ENCODE measurements at places on chromosomes 5 and 9. TPM values are rescaled to one million over a fixed set of nuclear protein-coding genes. Genes with fewer than 3 reads are reported as not detected.

Gene TAF11L5
- total RNA-seq: not detected

DNA sequence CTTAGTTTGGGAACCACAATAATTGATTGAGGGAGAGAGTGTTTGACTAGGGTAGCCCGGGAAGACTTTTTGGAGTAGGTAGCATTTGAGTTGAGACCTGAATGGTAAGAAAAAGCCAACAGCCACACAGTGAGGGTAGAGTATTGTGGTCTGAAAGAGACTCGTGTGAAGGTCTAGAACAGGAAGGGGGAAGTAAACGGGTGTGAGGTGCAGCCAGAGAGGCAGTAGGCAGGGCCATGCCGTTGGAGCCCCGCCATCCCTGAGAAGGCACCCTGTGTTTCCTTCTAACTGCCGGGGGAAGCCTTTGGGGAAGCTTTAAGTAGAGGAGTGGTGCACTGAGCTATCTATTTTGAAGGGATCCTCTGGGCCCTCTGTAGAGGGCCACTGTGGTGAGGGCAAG lies 3.5 kb upstream of the F2RL2 start:
- DNase-seq: no peak

DNA sequence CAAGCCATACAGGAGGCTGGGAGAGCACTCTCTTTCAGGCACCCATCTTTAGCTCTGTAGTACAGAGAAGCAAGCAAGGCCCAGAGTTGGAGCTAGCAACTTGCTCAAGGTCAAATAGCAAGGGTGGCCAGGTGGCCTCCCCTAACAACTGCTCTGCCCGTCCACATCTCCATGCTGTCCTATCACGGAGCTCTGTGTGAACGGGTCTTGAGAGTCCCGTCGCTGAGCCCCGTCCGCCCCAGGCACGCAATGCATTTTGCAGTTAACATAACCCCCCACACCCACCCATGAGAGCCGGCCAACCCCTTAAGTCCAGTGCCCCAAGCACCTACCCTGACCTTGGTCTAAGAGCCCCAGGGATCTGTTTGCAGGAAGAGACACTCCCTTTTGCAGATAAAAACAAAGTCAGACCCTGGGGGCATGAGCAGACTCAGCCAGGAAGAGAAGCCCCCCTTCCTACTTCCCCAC lies 1.5 kb downstream of the RNF44 start:
- DNase-seq: peak; percentile 64

DNA sequence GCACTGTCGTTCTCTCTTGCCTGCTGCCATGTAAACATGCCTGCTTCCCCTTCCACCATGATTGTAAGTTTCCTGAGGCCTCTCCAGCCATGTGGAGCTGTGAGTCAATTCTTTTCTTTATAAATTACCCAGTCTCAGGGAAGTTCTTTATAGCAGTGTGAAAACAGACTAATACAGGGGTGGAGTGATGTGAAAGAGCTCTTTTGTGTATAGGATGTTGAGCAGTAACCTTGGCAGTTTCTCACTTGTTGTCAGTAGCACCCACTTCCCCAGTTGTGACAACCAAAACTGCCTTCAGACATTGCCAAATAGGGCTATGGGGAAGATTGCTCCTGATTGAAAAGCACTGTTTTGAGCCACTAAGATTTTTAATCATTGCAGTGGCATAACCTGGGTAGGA lies 552.2 kb upstream of the ZNF462 start:
- no peak for DNase-seq

Gene PITX1
- 6.2 TPM for total RNA-seq

DNA sequence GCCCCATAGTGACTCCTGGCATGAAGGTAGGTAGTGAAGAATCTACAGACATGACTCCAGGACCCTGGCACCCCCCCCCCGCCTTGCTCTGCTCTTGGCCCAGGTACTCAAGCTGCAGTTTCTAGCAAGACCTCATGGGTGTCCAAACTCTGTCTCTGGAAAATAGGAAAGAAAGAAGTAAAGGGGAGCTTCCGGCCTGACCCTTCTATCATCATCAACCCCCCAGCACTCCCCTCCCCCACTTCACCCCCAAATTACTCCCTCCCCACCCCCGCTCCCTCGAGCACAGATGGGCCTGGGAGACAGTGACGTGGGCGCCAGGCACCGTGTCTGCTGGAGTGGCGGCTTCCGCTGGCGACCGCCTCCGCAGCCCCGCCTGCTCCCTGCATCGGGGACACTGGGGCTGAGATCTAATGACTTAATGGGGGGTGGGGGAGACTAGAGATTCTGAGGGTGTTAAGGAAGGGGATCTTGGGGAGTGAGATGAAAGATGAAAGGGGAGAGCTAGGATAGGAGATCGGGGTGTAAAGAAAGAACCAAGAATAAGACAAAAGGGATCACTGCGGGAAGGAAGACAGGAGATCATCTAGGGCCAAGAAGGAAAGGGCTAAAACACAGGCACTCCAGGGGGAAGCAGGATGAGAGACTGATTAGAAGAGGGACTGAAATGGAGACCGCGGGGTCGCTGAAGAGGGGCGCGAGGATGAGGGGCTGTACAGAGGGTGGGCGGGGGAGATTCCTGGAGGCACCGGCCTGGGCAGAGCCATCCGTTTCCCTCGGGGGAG lies 1.1 kb upstream of the DNAJB5 start:
- peak; percentile 77 for DNase-seq

- DNase-seq: no peak
Measured at GRCh38 chr5:151082282-151082902, 1.6 kb upstream of the TNIP1 start.

Gene CFAP77
- not detected for total RNA-seq

- no peak for DNase-seq
Measured at GRCh38 chr5:132230871-132231270, 3.2 kb upstream of the P4HA2 start.

DNA sequence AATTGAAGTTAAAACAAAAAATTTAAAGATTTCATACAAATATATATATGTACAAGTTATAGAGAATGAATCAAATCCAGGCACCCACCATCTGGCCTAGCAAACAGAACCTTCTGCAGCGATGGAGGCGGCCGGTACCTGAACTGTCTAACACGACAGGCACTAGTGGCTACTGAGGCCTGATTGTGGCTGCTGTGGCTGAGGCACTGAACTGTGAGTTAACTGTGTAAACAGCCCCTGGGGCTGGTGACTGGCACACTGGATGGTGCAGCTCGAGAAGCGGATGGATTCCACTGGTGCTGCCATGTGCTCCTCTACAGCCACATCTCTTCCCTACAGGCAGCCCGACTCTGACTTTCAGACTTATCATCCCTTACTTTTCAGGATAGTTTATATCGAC lies 82.4 kb downstream of the RAPGEF1 start:
- DNase-seq: no peak

Gene CDKN2A
- 1.2 TPM for total RNA-seq

DNA sequence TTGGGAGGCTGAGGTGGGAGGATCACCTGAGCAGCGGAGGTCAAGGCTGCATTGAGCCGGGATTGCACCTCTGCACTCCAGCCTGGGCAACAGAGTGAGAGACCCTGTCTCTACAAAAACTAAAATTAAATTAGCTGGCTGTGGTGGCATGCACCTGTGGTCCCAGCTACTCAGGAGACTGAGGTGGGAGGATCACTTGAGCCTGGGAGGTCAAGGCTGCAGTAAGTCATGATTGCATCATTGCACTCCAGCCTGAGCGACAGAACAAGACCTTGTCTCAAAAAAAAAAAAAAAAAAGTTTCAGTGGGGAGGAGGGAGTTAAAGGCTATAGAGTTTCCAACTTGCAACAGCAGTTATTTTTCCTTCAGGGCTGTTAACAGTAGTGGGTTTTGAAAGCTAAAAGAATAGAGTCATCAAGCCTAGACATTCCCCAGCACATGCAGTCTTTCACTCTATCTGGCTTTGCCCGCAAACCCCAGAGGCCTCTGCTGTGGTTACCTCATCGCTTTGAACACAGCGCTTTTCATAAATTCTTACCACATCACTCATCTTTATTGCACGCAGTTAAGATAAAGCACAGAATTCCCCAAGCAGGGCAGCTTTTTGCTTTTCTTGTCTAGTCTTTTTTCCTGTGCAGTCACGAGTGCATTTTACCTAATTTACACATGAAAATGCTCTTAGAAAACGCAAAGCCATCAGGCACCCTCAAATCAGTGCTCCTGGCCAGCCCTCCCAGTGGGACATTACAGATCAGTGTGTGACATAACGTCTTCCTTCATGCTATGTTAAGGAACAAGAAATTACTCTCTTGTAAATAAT lies 8.7 kb upstream of the SLC2A8 start:
- DNase-seq: peak; percentile 67

DNA sequence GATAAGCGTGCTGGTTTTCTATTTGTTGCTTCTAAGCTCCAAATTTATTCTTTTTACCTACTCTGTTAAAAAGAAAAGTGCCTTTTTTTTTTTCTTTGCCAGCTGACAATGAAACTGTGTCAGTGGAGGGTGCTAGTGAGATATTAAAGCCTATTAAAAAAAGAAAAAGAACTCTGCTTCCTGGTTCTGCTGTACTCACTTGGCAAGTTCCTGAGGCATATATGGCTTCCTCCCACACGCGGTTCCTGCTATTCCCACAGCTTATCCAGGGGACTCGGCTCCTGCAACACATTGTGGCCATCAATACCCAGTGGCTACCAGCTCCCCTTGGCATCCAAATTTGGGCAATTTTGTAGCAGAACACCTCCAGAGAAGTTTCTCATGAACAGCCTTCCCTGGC lies 1977.7 kb upstream of the CDH9 start:
- peak; percentile 7 for DNase-seq

Gene PCDHGA12
- 5.5 TPM for total RNA-seq

Gene QSOX2
- 6.1 TPM for total RNA-seq

DNA sequence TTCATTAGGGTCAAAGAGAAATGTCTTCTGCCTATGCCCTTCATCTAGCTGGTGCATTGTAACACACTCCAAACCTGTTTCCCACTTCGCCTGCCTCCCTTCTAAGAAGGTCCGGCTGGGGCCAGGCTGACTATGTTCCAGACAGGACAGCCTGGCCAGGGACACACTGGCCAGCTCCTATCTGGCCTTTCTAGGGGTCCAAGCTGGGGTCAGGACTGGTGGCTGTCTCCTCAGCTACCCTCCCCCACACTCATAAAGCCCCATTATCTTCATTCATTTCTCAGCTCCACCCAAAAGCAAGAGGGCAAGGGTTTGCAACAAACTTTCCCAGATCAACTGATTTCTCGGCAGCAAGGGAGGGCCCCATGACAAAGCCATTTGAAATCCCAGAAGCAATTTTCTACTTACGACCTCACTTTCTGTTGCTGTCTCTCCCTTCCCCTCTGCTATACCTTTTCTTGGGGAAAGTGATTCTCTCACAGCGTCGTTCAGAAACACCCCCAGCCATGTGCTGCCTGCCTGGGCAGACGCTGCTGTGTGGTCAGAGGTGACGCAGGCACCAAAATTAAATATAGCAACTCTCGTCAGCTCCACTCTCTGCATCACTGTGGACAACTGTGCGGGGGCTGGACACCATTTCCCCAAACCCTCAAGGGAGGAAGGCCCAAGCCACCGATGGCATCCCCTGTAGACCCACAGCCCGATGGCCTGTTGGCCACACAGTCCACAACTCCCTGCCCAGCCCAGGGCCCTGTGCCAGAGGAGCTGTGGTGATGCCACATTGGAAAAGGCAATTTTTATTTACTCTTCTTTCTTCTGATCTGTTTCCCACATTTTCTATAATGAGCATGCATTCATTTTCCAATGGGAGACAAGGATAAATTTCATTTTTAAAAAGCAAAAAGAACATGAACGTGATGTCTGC lies 6.1 kb downstream of the IL13 start:
- no peak for DNase-seq

Gene GZMA
- total RNA-seq: 17.2 TPM

- no peak for DNase-seq
Measured at GRCh38 chr5:39502704-39503103, 77.9 kb upstream of the DAB2 start.

Gene NSUN2
- 50.3 TPM for total RNA-seq

DNA sequence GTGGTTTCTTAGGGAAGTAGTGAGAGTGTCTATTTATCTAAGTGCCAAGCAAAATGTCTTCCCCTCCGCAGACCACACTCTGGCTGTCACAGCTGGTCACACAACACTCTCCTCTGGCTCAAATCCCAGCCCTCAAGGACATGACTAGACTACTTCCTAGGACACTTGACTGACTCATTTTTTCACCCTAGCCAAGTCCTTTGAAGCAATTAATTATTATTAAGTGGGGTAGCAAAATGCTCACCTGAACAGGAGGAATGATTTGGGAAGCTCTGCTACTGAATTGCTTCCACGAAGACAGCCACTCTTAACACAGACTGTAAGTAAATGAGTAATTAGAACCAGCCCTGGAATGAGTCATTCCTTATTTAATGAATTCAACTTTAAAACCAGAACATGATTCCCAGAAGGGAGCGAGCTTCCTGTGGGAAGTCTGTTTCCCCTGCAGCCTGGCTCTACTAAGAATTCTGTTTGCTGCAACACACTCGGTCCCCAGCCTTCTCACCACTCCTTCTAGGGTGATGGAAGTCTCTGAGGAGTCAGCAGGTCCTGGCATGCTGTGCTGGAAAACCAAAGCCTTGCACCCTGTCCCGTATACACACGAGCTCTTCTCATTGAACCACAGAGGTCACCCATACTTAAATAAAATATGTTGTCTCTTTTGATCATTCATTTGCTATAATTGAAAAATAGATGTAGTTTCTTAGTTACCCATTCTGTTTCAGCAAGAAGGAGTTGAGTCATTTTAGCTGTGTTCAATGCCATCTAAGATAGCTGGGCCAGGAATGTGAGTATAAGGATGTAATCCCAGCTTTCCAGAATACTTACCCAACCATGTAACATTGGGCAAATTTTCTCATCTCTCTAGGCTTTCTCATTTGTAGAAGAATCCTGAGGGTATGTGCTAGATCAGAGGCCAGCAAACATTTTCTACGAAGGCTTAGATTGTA lies 218.6 kb upstream of the RASEF start:
- no peak for DNase-seq

DNA sequence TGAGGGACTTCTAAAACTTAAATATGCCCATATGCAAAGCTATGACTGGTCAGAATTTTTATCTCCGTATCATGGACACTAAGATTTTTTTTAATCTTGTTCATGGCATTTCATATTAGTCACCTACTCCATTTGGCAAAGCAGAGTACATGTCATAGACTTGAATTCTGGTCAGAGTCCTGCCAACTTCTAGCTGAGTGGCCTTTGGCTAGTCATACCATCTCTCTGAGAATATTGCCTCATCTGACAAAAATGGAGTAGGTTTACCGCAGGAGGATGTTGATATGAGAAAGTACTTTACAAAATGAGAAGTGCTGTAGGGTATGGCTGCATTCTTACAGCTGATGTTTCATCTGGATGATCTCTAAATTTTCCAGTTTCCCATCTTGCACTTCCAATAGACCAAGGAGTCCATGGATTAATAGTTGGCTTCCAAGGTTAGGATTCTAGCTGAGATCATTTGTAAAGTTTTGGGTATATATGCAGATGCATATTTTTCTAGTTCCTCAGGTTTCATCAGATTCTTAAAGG lies 150.8 kb upstream of the NR3C1 start:
- DNase-seq: no peak

Gene ICE1
- 16.9 TPM for total RNA-seq

Measured in mucosa of descending colon (tissue), 3 donors.